ENCODE measurements at places on chromosomes 7 and 10. TPM values are rescaled to one million over a fixed set of nuclear protein-coding genes. Genes with fewer than 3 reads are reported as not detected.

DNA sequence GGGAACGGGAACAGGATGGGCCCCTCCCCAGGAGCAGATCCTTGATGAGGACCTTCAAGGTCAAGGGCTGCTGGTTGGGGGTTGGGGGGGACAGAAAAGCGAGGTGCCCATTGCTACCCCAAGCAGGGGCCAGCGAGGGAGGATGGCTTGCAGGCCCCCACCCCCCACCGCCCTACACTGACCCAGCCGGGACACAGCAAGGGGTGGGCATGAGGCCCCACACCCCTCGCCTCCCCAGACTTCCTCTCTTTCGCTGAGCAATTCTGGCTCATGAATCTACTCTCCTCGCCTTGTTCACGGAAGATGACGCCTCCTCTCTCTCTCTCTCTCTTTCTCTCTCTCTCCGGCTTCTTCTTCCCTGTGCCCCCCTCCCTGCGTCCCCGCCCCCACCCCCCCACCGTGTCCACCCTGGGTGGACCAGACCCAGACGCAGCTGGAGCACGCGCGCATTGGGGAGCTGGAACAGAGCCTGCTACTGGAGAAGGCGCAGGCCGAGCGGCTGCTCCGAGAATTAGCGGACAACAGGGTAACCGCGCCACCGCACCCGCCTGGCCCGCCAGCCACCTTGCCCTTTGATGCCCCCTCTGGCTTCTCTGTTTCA is 81.1 kb upstream of the GTF2IRD1 start:
- peak; percentile 38 for DNase-seq

GRCh38 chr10:27685681-27686080 is 59.9 kb downstream of the MKX start:
- DNase-seq: no peak

DNA sequence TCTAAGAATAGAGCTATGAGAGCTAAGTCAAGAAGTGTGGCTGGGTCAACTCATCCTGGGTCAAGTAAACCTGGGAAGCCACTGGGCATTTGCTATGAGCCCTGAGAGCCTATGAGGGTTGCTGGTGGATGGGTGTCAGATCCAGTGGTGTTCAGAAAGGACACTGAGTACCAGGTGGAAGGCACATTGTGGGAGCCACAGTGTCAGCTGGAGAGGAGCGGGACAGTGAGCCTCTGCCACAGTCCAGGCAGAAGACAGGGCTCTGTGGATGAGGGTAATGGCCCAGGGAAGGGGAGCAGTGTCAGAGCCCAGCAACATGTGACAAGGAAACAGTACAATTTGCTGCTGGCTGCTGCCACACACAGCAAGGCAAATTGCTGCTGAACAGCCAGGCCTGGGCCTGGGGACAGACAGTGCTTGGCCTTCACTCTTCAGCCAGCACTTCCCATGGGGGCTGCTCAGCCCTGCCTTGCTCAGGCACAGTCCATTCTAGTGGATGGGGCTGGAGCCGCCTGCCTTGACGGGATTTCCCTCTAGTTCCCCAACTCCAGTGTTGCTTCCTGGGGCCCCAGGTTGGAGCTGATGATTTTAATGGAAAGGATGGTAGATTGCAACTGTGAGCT is 90.9 kb upstream of the CHST15 start:
- no peak for DNase-seq

- DNase-seq: peak; percentile 36
These were observed 135.8 kb downstream of the CAMK1D start for GRCh38 chr10:12484941-12485805.

The ARL4A gene
- 6.9 TPM for total RNA-seq

The CPVL gene
- total RNA-seq: 49.4 TPM

The ZNF804B gene
- total RNA-seq: not detected

DNA sequence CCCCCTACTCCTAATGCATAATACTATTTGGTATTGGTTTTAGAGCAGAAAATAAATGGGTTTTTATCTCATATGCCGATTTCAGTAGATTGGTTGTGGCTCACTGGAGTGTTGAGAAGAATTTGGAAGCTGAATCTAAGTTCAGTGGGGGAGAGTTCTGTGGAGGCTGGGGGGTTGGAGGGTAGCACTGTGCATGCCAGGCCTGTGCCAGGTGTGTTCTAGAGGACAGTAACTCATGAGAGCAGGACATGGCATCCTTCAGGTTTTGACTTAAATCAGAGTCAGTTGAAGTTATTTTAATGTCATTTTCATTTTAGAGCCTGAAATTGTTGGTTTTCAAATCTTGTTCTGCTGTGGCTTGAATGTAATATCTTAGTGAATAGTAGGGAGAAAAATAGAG is 79.5 kb downstream of the EEPD1 start:
- DNase-seq: no peak

The TAF5 gene
- total RNA-seq: 1.5 TPM

The IL6 gene
- total RNA-seq: 3.0 TPM

The TAS2R4 gene
- total RNA-seq: not detected

The TLX1 gene
- not detected for total RNA-seq

The OR2A5 gene
- not detected for total RNA-seq

The ACTR3C gene
- 3.0 TPM for total RNA-seq

DNA sequence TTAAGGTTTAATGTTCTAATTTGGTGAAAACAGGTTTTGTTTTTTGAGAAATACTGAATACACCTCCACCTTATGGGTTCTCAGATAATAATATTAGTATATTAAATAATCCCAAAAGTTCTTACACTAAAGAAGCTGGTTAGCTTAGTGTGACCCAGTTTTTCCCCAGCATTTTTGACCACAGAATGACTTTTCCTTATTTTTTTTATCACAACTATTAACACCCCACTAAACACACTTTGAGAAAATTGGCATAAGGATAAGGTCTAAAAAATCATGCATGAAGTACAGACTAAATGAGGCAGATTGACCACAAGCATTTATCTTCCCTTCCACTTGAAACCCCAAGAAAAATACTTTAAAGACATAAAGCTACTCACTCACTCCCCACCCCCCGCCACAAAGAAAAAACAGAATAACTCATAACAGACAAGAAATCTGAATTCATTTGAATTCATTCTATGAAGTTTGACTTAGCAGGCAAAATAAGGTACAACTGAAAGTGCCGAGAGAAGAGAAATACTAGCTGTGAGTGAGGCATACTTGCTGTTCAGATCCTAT is 49.7 kb upstream of the WNT16 start:
- DNase-seq: no peak

- DNase-seq: no peak
These were observed 66.4 kb downstream of the HK1 start for GRCh38 chr10:69344591-69345252.

GRCh38 chr10:100737355-100738054 is 7.9 kb upstream of the PAX2 start:
- DNase-seq: no peak

DNA sequence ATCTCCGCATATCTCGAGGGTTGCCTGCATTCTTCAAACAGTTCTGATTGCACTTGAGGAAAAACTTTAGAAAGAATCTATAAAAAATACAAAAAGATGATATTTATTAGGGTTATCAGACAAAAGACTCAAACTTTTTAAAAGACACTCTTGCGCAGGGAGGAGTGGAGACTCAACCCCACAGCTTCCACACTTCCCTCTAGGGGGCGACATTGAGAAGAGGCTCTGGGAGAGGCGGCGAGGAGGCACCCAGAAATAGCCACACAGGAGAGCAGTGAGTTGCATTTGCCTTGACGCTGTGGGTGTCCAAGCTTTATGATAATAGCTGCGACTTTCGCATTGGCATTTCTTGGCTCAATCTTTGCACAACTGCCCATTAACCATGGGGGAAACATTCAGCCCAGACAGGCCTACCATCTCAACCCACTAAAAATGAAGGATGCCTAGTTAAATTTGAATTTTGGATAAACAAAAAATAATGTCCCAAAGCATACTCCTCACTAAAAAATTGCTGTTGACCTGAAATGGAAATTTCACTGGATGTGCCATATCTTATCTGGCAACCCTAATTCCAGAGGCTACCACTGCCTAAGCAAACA is 86.2 kb downstream of the EBF3 start:
- DNase-seq: no peak

DNA sequence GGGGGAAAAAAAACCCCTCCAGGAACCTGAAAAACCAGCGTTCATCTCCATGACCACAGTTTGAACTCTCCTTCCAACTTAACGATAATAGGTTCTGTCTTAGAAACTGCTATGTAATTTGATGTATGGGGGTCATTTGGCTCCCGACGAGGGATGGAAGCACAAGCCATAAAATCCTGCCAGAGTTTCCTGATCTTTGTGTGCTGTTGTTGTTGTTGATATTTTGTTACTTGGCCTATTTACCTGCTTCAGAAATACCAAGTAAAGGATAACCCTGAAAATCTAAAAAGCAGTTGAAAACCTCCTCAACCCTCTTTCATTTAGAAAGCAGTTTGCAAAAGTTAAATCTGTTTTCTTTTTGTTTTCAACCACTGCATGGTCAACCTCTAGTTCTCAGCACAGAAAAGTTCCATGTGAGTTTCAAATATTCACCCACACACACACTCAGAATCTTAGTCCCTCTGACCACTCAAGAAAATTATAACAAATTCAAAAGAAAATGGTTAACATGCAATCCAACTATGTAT is 9.3 kb upstream of the HOXA2 start:
- no peak for DNase-seq

The MPP7 gene
- total RNA-seq: 10.4 TPM

The CPXM2 gene
- total RNA-seq: 6.1 TPM

The MUC3A gene
- total RNA-seq: 0.68 TPM

DNA sequence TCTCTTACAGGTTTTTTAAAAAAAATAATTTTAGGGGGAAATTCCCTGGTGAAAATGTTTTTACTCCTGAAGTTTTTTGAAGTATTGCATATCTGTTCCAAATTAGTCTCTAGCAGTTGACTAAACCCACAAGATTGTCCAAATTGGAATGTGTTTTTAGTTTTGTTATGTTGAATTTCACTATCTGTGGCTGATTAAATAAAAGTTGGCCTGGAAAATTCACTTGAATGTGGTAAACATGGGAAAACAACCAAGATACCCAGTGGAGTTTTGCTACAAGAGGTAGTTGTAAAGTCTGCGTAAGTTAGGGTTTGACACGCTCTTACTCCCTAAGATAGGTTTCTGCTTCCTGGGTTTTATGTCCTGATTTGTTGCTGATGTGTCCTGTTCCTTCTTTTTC is 3.3 kb downstream of the TSGA13 start:
- DNase-seq: no peak

DNA sequence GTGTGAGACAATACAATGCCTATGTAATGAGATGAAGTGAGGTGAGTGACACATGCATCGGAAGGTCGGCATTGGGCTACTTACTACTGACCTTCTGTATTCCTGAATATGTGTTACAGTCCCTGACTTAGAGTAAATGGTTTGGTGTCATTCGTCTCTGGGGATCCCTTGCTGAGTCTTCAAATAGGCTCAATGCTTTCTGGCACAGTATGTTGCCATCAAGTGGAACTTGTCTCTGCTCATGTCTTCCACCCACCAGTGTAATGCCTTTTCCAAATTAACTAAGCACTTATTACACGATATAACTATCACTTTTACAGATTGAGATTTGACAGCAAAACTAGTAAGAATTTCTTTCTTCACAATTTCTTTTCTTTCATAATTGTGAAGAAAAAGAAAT is 10.9 kb downstream of the CUL2 start:
- DNase-seq: no peak

DNA sequence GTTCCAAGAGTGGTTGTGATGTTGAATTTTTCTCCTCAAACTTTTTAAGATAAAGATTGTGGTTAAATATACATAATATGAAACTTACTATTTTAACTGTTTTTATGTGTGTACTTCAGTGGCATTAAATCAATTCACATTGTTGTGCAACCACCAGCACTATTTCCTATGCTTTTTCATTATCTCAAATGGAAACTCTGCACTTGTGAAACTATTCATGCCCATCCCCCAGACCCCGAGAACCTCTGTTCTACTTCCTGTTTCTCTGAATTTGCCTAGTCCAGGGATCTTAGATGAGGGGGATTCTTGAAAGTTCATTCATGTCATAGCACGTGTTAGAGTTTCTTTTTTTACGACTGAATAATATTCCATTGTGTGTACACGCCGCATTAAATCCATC is 67.0 kb downstream of the WDR37 start:
- no peak for DNase-seq

DNA sequence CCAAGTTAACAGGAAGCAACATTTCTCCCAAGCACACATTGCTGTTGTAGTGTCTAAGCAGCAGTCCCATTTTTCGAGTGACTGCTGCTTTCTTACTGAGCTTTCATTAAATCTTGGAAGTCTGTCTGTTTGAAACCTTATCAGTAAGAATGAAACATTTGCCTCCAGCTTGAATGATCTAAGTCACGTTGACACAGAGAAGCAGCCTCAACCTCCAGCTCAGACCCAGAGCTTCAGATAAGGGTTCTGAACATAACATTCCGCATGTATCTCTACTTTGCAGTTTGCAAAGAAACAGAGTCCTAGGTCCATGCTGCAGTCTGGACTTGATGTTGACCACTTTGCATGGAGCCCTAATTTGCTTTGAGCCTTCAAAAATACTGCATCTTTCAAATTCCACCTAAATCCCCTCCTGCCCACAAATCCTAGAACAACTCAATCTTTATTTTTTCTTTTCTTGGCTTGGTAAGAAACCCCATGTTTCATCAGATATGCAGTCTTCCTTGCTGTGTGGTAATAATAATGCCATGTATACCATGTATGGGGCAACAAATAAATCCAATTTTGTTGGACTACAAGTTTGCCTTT is 698.7 kb upstream of the IGFBP3 start:
- no peak for DNase-seq

GRCh38 chr10:131062621-131063260 is 248.8 kb downstream of the TCERG1L start:
- no peak for DNase-seq

The OPALIN gene
- not detected for total RNA-seq

DNA sequence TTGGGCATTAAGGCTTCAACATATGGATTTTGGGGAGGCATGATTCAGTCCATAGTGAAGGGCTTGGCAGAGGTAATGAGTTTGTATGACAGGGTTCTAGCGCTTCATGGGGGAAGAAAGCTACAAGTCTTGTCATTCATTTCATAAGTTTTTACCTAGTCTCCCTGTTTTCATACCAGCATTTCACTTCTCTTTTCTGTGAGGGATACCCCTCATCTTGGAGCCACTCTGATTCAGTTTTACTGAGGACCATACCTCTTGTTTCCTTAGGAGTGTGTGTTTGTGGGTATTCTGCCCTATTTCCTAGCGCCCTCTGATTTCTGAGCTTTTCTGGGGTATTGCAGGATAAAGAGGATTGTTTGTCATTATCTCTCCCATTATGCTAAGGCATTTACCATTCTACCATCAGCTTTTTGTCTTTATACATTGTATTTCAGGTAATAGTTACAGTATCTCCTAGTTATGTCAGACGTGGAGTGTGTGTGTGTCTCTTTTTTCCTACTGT is 6.8 kb downstream of the RSBN1L start:
- no peak for DNase-seq

The PPP1R17 gene
- total RNA-seq: not detected

GRCh38 chr7:33066771-33067170 is 4.2 kb upstream of the NT5C3A start:
- no peak for DNase-seq

DNA sequence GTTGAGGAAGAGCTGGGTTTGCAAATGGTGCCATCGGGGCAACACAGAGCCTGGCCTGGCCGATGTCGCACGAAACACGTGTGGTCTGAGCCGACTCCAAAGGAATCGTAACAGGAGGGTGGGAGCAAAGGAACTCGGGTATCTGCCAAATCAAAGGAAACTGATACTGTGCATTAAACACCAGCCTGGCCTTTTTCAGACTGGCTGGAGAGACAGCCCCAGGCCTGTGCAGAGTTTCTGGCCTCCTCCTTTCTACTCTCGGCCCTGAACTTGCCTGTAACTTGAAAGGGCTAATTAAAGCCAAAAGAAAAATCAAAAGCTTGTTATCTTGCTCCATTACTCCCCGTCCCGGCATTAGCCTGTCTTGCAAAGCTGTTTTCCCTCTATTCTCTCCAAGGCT is 71.4 kb downstream of the PLXNA4 start:
- no peak for DNase-seq

GRCh38 chr10:15813415-15813814 is 46.9 kb downstream of the MINDY3 start:
- DNase-seq: no peak

The PALS2 gene
- total RNA-seq: 4.0 TPM
